ENCODE measurements at places on chromosomes 1 and 21.

DNA sequence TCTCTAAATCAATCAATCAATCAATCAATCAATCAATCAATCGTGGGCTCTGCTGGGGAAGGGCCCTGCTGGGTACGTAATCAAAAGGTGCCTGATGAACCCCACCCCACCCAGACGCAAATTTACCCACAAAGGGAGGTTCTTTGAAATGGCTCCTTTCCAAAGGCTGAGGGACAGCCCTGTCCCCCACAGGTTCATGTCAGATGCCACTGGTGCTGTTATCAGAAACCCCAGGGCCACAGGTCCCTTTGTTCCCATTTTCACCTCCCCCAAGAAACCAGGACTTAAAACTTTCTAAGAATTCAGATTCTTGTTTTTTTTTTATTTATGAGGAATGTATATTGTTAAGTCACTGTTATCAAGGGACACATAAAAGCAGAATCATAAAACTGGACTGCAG lies 14.2 kb downstream of the CHRNB2 start:
- no peak for DNase-seq

GRCh38 chr1:191888996-191889622 lies 269.2 kb upstream of the RGS18 start:
- DNase-seq = no peak

GRCh38 chr1:162838863-162839262 lies 22.1 kb downstream of the CCDC190 start:
- DNase-seq = no peak

GRCh38 chr1:20565234-20565633 lies 12.9 kb downstream of the FAM43B start:
- no peak for DNase-seq

DNA sequence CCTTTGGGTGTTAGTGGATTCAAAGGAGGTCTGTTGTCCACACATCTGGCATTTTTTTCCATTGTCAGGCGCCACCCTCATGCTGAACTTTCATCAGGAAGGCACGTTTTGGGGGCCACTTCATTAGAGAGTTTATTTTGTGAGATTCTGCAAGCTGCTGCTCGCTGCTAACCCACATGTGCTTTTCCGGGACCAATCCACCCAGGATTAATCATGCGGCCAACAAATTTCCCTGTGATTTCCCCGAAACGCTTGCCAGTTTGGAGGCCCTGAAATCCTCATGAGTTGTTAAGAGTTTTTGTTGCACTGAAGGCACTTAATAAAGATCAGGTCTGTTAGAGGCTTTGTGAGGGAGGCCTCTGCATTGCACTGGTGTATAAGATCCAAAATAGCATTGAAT lies 2.4 kb downstream of the PDPN start:
- DNase-seq = no peak

DNA sequence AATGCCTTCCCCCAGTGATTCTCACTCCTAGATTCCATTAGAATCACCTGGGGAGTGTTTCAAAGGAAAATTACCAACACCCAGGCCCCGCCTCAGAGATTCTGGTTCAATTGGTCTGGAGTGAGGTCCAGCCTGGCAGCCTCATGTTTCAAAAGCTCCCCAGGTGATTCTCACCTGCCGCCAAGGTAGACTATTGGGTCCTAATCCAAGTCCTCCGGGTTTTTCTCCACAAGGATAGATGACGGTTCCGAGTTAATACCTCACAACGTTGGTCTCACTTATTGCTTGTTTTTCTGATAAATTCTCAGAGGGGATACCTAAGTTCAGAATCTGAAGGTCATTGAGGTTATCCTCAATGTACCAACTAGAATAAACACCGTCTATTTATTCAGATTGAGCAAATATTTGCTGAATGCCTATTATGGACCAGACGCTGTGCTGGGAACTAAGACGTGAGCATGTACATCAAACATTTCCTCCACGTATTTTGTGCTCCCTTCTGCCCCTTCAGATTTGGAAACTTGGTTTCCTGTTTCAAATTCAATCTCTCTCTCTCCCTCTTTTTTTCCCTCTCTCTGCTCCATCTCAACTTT lies 97.5 kb downstream of the SEC16B start:
- no peak for DNase-seq

GRCh38 chr1:15886611-15887167 lies 39.2 kb downstream of the SPEN start:
- no peak for DNase-seq

GRCh38 chr1:32005522-32005921 lies 8.1 kb upstream of the KHDRBS1 start:
- no peak for DNase-seq

GRCh38 chr1:97524211-97524610 lies 396.6 kb downstream of the DPYD start:
- no peak for DNase-seq

DNA sequence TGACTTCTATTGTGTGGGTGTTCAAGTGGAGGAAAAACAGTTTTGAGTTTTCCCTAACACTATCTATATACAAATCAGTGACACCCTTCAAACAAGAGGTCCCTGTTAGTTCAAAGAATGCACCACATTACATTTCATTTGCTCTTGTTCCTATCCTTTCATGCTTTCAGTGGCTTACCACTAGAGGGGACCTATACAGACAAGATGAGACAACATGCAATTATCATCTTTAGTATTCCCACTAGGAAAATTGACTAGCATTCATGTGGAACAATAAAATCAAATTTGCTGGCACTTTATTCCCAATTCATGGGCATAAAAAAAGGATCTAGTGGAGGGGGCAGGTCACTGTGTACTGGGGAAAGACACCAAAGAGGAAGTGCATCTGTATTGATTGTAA lies 13.3 kb upstream of the SIPA1L2 start:
- no peak for DNase-seq

DNA sequence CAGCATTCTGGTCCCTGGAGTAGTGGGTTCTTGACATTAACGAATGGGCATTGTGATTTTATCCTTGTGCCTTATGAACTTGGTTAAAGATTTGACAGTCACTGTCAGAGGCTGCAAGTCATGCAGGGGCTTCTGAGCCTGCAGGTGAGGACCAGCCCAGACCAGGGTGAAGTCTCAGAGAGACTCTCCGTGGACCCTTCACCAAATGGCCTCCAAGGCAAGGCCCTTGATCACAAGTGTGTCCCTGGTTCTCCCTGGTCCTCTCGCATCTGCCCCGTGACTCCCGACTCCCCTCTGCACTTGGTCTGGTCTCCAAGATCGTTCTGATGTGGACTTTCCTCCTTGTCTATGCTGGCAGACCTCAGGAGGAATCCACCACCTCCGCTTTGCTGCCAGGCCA lies 476.5 kb upstream of the VAMP3 start:
- no peak for DNase-seq

DNA sequence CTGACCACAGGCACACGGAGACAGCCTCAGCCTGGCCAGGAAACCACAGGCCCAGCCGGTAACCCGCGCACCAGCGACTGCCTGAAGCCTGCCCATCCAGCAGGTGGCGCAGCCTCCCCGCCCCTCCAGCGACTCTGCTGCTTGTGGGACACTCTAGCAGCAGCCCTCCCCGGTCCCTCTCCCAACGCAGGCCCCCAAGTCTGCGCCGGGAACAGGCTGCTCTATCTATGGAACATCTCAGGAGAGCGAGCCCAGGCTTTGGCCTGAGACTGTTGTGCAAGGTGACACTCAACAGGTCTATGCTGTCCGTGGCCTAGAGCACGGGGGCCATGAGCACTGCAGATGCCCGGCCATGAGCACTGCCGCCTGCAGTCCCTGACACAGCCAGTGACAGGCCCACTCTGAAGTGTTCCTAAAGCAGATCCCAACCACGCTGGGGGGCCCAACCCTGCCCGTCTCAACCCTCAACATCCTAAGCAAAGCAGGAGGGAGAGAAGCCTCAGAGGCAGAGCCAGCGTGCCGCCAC lies 28.4 kb downstream of the WDR4 start:
- no peak for DNase-seq

DNA sequence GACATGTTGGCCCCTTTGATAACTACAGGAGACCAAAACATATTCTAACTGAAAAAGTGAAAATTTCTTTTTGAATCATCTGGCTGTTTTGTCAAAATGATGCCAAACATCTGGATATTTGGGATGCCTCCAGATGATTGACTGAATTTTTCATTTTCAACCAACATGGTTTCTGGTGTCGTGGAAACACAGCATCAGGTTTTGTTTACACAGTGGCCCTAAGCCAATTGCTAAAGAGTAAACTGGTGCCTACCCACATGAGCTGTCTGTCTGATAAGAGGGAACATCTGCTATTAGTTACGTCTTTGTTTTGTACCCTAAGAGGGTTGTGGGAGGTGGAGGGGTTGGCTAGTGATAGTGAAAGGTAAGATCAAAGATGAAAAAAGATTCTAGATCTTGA lies 204.8 kb downstream of the KCNK2 start:
- no peak for DNase-seq

DNA sequence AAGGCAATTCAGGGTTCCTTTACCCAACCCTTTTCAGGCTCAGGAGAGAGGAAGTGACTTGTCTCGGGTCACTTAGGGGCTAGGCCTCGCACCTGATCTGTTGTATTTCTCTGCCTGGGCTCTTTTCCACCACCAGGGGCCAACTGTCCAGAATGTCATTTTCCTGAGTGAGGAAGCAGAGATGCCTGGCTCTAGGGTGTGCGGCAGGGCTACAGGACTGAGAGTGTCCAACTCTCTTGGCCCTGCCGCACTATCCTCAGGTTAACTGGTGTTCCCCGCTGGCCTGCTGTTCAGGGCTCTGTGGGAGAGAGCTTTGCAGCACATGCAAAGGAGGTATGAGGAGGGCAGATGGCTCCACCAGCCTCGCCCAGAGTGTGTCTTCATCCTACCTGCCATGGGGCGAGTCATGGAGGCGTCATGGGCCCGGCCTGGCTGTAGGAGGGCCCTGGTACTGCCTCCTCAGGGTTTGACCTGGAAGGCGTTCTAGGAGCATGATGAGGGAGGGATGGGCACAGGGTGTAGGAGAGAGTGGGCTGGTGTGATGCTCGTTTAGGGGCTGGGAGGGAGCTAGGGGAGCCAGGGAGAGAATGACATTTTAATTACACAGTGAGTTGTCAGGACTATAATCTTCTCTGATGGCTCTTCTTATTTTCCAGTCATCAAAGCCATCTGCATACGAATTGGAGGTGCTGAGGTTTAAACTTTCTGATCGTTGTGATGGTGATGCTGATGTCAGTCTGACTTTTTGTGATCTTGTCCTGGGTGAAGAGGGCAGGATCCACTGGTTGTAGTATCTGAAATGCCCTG lies 128.3 kb downstream of the NOS1AP start:
- DNase-seq = no peak

GRCh38 chr21:25831300-25831960 lies 96.7 kb downstream of the GABPA start:
- DNase-seq = no peak

GRCh38 chr1:32876341-32877210 lies 5.9 kb upstream of the FNDC5 start:
- DNase-seq = peak; percentile 42

GRCh38 chr1:206036663-206037455 lies 13.2 kb upstream of the CTSE start:
- no peak for DNase-seq

GRCh38 chr1:235317168-235317567 lies 10.8 kb downstream of the ARID4B start:
- no peak for DNase-seq

All from stimulated activated CD4-positive, alpha-beta T cell treated with anti-CD3 and anti-CD28 coated beads, Interleukin-12 subunit alpha, Interleukin-12 subunit beta, amount 100 ng/mL, for 48 hours (primary cell).